ENCODE measurements at places on chromosomes 3 and 15. TPM values are rescaled to one million over a fixed set of nuclear protein-coding genes. Genes with fewer than 3 reads are reported as not detected.

The CAMP gene
- total RNA-seq = not detected

The SRGAP3 gene
- 3.5 TPM for total RNA-seq

The MYRIP gene
- not detected for total RNA-seq

The GOLGA8M gene
- total RNA-seq = 1.3 TPM

The ZNF501 gene
- 5.2 TPM for total RNA-seq

The CPNE9 gene
- not detected for total RNA-seq

The DCUN1D1 gene
- total RNA-seq = 23.2 TPM

The TMEM62 gene
- 18.4 TPM for total RNA-seq

The ATR gene
- 21.9 TPM for total RNA-seq

The AGBL1 gene
- total RNA-seq = not detected

The CADPS gene
- total RNA-seq = not detected

The REC114 gene
- total RNA-seq = not detected

The FAM43A gene
- 37.0 TPM for total RNA-seq

The HGD gene
- total RNA-seq = 0.43 TPM

The TTC23 gene
- 20.9 TPM for total RNA-seq

The A4GNT gene
- total RNA-seq = not detected

The KCTD6 gene
- total RNA-seq = 8.1 TPM

The MOBP gene
- not detected for total RNA-seq

The CLDN1 gene
- total RNA-seq = 14.2 TPM

The ITPKA gene
- total RNA-seq = 1.6 TPM

The CHAC1 gene
- 62.2 TPM for total RNA-seq

The TRPM1 gene
- total RNA-seq = under 0.01 TPM

The PYGO1 gene
- total RNA-seq = 9.0 TPM

The SENP2 gene
- 22.2 TPM for total RNA-seq

The SMCO1 gene
- under 0.01 TPM for total RNA-seq

The USP4 gene
- total RNA-seq = 21.6 TPM

The BBX gene
- 52.5 TPM for total RNA-seq

The ACVR2B gene
- 1.3 TPM for total RNA-seq

The KLF15 gene
- total RNA-seq = 0.32 TPM

The APOD gene
- 1.3 TPM for total RNA-seq

The GPR176 gene
- 120 TPM for total RNA-seq

The NRROS gene
- total RNA-seq = 0.32 TPM

The P3H2 gene
- 51.8 TPM for total RNA-seq

The LYZL4 gene
- not detected for total RNA-seq

The MUSTN1 gene
- total RNA-seq = not detected

The KCNH8 gene
- total RNA-seq = not detected

The VILL gene
- 4.3 TPM for total RNA-seq

The PTX3 gene
- total RNA-seq = 22.5 TPM

The UBE2E1 gene
- total RNA-seq = 62.2 TPM
